Ascending aorta (tissue), 2 donors: ENCODE measurements at places on chromosomes 6 and 20. TPM values are rescaled to one million over a fixed set of nuclear protein-coding genes. Genes with fewer than 3 reads are reported as not detected.
A peak's percentile ranks its signal among the peaks of the same experiment; 100 is the strongest.

CTAGE9 gene
- not detected for total RNA-seq

HLA-G gene
- total RNA-seq = not detected

ELOVL2 gene
- total RNA-seq = 0.11 TPM

ZNF391 gene
- 0.75 TPM for total RNA-seq

PRKN gene
- 2.6 TPM for total RNA-seq

UNC93A gene
- total RNA-seq = not detected

DNA sequence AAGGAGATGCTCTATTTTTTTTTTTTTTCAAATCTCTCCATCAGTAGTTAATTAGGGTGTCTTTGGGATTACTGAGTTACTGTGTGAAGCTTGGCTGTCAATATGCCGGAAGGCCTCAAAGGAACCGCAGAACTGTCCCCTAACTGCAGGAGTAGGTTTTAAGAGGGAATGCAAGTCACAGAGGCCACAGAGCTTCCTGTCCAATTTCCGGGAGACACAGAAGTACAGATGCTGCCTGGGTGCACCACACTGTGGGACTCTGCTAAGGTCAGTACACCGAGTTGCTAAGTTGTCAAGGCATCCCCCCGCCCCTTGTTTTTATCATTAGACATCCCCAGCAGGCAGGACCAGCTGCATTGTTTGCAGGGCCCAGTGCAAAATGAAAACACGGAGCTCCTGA is 120.2 kb upstream of the RAB32 start:
- H3K4me3 ChIP-seq = no peak overlapping the region
- no peak overlapping the region for H3K27ac ChIP-seq
- H3K4me1 ChIP-seq = no peaks in the 10 kb centered on the region
- no peak for DNase-seq
- H3K36me3 ChIP-seq = no peaks in the 10 kb centered on the region

GRCh38 chr6:84314377-84314898 is 87.0 kb upstream of the CEP162 start:
- H3K4me1 ChIP-seq = no peaks in the 10 kb centered on the region
- H3K27ac ChIP-seq = no peak overlapping the region
- H3K36me3 ChIP-seq = no peaks in the 10 kb centered on the region
- H3K4me3 ChIP-seq = no peak overlapping the region

DNA sequence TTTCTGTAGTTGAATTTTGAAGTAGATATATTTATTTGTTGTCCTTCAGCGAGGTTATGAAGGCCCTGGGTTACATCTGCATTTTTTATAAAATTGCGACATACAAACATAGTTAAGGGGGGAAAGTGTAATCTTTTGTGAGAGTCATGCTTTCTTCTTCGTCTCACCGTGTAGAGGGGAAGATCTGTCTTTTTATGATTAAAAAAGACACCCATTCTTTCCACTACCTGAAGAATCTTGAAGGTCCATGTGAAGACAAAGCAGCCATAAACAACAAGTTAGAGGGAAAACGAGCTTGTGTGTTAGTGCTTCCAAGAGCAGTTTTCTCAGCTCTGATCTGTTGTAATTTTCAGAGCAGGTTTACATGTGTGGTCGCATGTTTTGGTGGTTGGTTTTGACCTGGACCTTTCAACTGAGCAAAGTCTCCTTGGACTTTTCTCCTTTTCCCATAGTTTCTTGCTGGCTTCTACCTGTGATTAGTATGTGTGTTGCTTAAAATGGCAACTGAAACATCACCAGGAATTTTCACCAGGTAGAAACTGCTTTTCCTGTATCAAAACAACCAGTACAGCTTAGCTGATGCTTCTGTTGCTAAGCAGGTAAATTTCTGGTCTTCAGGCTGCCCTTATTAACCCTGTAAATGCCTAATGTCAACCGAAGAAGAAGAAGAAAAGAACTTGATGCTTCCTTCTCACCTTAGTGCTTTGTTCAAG is 37.3 kb downstream of the RREB1 start:
- H3K27me3 ChIP-seq = no peaks in the 10 kb centered on the region
- DNase-seq = no peak
- peaks cover 8% of the 10 kb centered on the region for H3K4me1 ChIP-seq
- peak overlapping the region; percentile 64 for H3K27ac ChIP-seq

DNA sequence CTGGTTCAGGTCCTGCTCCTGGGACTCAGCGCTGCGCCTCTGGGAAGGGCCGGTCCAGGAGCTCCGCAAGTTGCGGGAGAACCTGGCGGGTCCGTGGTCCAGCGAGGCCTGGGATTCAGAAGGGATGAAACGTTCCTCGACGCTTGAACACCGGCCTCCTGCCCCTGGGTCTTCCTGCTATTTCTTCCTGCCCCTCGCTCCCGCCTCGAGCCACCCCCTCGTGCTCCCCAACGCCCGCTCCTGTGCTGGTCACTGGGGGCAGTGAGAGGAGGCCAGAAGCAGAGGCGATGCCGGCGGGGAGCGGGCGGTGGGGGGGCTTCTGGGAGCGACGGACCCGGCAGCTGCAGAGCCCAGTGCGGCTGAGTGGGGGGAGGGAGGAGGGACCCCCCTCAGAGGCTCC is 20.8 kb upstream of the KIF25 start:
- H3K4me1 ChIP-seq = no peaks in the 10 kb centered on the region
- H3K36me3 ChIP-seq = no peaks in the 10 kb centered on the region
- H3K27me3 ChIP-seq = no peaks in the 10 kb centered on the region

GRCh38 chr20:63009045-63009961 is 2.5 kb upstream of the BHLHE23 start:
- peaks cover 45% of the 10 kb centered on the region for H3K27me3 ChIP-seq
- peaks cover 6% of the 10 kb centered on the region for H3K4me1 ChIP-seq
- H3K4me3 ChIP-seq = no peak overlapping the region
- H3K36me3 ChIP-seq = no peaks in the 10 kb centered on the region

DNA sequence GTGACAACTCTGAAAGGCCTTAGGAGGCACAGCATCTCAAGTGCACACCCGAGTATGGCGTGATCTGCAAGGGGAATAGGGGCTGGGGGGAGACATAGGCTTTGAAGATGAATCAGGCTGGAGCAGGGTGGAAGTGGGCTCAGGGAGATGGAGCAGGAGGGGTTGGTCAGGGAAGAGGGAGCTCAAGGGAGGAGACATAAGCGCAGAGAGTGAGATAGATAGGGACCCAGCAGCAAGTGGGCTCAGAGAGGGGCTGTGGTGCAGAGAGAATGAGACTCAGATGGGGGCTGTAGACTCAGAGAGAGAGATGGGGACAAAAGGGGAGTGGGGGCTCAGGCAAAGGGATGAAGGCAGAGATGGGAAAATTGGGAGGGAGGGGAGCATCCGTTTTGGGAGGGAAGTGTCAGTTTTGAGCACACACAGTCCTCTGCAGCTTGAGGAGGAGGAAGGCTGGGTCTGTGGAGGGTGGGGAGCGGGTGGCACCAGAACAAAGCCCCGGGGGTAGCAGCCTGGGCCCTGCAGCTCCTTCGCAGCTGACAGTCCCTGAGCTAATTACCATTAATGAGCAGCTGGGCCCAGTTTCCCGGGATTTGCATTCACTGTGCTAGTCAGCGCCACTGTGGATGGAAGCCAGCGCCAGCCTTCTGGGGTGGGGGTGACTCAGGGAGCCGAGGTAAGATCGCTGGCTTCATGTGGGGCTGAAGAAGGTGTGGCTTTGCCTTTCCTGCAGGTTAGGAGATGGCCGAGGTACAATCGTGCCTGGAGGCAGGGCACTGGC is 18.7 kb downstream of the SRXN1 start:
- H3K36me3 ChIP-seq = no peaks in the 10 kb centered on the region
- no peak for DNase-seq
- H3K27ac ChIP-seq = no peak overlapping the region
- no peaks in the 10 kb centered on the region for H3K4me1 ChIP-seq

GRCh38 chr20:20440886-20441658 is 73.2 kb downstream of the INSM1 start:
- DNase-seq = no peak
- no peaks in the 10 kb centered on the region for H3K27me3 ChIP-seq
- H3K36me3 ChIP-seq = peaks cover 6% of the 10 kb centered on the region
- no peaks in the 10 kb centered on the region for H3K4me1 ChIP-seq
- H3K27ac ChIP-seq = no peak overlapping the region

DNA sequence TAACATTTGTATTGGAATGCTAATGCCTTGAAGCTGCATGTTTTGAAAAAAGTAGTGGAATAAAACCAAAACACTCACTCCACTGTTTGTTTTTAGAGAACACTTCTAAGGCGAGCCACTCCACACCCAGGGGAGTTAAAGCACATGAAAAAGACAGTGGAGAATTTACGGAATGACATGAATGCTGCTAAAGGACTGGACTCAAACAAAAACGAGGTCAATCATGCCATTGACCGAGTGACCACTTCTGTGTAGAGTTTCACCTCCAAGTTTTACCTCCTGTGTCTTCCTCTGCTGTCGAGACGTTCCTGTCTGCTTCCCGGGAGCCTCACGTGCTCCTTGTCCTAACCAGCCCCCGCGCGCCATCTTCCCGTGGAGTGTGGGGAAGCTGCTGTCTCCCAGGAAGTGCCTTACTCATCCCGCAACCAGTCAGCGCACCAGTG is 127.8 kb downstream of the LRRC1 start:
- H3K4me3 ChIP-seq = no peak overlapping the region
- DNase-seq = no peak
- H3K36me3 ChIP-seq = peaks cover 19% of the 10 kb centered on the region
- H3K27ac ChIP-seq = no peak overlapping the region

GRCh38 chr6:101534386-101534785 is 140.9 kb downstream of the GRIK2 start:
- no peaks in the 10 kb centered on the region for H3K36me3 ChIP-seq
- no peak overlapping the region for H3K4me3 ChIP-seq
- H3K27me3 ChIP-seq = no peaks in the 10 kb centered on the region
- no peaks in the 10 kb centered on the region for H3K4me1 ChIP-seq
- no peak overlapping the region for H3K27ac ChIP-seq

DNA sequence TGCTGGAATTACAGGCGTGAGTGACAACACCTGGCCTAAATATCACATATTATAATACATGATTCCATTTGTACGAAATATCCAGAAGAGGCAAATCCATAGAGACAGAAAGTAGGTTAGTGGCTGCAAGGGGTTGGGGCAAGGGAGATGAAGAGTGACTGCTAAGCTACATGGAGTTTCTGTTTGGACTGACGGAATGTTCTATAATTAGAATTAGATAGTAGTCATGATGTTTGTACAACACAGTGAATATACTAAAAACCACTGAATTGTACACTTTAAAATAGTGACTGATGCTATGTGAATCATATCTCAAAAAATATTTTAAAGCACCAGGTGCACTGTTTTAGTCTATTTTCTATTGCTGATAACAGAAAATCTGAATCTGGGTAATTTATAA is 3.7 kb upstream of the HEBP2 start:
- no peaks in the 10 kb centered on the region for H3K36me3 ChIP-seq
- no peak overlapping the region for H3K27ac ChIP-seq

- H3K36me3 ChIP-seq = peaks cover 25% of the 10 kb centered on the region
- no peaks in the 10 kb centered on the region for H3K27me3 ChIP-seq
- peak; percentile 43 for DNase-seq
- H3K4me3 ChIP-seq = no peak overlapping the region
- H3K4me1 ChIP-seq = peaks cover 8% of the 10 kb centered on the region
These were observed 39.7 kb downstream of the SIRPA start for GRCh38 chr20:1934721-1935573.

DNA sequence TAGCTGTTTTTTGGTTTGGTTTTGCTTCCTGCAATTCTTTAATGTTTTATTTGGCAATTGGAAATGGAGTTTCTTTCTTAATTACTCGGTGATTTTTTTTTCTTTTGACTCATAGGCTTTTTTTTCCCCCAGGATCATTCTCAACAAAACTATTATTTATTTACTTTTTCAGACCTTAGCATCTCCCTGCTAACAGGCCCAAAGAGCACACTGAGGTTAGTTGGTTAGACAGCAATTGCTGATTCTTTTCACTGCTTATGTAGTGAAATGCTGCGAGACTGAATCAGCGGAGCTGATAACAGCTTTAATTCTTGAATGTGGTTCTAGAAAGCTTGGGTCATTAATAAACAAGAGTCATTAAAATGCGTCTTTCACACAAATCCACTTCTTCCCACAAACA is 79.1 kb upstream of the ZFP64 start:
- H3K4me3 ChIP-seq = no peak overlapping the region
- no peaks in the 10 kb centered on the region for H3K36me3 ChIP-seq
- H3K27ac ChIP-seq = no peak overlapping the region

GRCh38 chr6:1970151-1970561 is 275.2 kb downstream of the GMDS start:
- H3K27me3 ChIP-seq = no peaks in the 10 kb centered on the region
- no peaks in the 10 kb centered on the region for H3K36me3 ChIP-seq
- no peak for DNase-seq

GRCh38 chr6:122075917-122076316 is 323.5 kb upstream of the HSF2 start:
- H3K4me3 ChIP-seq = no peak overlapping the region
- no peak overlapping the region for H3K27ac ChIP-seq
- H3K4me1 ChIP-seq = no peaks in the 10 kb centered on the region
- H3K27me3 ChIP-seq = no peaks in the 10 kb centered on the region

GRCh38 chr6:71375676-71376075 is 87.1 kb downstream of the OGFRL1 start:
- H3K27me3 ChIP-seq = no peaks in the 10 kb centered on the region
- no peaks in the 10 kb centered on the region for H3K4me1 ChIP-seq
- H3K27ac ChIP-seq = no peak overlapping the region
- no peak overlapping the region for H3K4me3 ChIP-seq
- H3K36me3 ChIP-seq = peaks cover 9% of the 10 kb centered on the region
- DNase-seq = no peak

DNA sequence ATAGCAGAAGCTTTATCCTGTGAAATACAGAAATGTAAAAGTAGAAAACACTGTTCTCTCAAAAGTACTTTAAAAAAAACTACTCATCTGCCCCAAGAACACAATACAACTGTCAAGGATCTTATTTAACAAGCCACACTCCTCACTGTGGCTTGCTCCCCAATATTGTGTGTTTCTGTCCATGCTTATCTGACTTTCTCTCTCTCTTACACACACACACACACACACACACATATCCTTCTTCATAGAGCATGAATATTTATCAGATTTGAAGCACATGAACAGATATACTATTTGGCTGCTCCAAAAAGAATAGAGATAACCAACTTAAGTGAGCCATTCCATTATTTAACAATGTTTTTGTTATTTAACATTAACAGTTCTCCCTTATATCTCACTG is 3.6 kb upstream of the PHIP start:
- H3K4me1 ChIP-seq = peaks cover 7% of the 10 kb centered on the region
- no peak overlapping the region for H3K27ac ChIP-seq
- H3K4me3 ChIP-seq = no peak overlapping the region
- H3K36me3 ChIP-seq = no peaks in the 10 kb centered on the region

DNA sequence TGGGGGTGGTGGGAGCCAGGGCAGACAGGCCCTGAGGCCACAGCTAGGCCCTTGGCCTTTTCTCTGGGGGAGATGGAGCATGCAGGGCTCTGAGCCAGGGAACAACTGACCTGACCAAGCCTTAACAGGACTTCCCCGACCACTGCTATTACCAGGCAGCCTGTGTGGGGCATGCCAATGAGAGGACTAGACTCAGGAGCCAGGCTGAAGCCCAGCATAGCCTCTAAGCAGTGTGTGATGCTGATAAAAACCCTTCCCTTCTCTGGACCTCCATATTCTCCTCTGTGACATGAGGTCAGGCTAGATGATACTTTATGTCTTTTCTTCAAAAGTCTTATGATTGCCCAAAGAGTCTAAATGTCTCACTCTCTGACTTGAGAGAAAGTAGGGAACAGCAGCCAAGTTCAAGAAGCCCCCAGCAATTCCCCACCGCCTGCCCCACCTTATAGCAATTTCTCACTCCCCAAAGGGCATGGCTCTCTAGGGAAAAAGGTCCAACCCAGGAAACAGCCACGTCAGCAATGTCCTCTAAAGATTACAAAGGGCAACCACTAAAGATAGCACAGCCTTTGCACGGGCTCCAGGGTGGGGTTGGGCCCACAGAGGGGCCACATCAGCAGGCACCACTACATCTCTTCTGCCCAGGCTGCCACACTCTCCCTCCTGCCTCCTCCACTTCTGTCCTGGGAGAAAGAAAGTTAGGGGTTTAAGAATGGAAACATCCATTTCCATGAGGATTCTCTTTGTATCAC is 71.3 kb downstream of the TRERF1 start:
- H3K36me3 ChIP-seq = no peaks in the 10 kb centered on the region
- no peaks in the 10 kb centered on the region for H3K27me3 ChIP-seq
- no peak overlapping the region for H3K27ac ChIP-seq
- H3K4me3 ChIP-seq = no peak overlapping the region
- no peak for DNase-seq
